Body of pancreas (tissue), 4 donors: ENCODE measurements at places on chromosomes 6 and 20.

- peak; percentile 77 for DNase-seq
Observed at GRCh38 chr20:354298-354977, 7.5 kb downstream of the NRSN2 start.

GRCh38 chr6:2492686-2493523 is 247.5 kb upstream of the GMDS start:
- DNase-seq, result no peak

- no peak for DNase-seq
Observed at GRCh38 chr20:46209930-46210671, 92.0 kb downstream of the CD40 start.

GRCh38 chr20:51423810-51424209 is 118.7 kb downstream of the NFATC2 start:
- DNase-seq, result no peak

- DNase-seq, result no peak
Observed at GRCh38 chr6:2891768-2892170, 11.3 kb downstream of the SERPINB9 start.

DNA sequence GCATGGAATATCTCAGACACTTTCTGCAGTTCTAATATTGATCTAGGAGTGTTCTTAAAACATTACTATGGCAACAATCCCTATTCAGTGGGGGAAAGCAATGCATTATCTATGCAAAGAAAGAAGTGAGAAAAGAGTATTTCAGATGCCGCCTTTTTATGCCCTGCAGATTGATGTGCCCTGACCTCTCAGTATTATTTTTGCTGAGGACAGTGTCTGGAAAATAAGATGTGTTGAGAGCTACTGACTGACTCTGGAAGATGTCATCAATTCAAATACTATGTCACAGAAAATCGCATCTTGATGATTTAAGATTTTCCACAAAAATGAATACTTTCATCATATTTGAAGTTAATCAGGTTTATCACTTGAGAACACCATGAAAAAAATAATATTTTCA is 22.9 kb upstream of the SPACA1 start:
- DNase-seq, result no peak

DNA sequence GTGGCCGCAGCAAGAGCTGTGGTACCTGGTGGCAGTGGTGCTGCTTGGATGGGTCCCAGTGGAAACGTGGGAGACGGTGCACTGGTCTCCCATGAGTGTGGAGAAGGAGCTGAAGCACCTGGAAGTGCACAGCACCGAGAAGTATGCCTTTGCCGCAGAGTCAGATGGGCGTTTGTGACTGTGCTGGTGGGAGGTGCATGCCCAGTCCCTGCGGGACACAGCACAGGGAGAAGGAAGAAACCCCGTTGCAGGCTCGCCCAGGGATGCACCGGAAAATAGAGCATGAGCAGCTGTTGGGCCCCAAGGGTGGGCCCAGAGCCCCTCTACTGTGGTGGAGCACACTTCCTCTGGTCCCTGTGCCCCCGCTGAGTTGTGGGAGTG is 19.3 kb upstream of the RGS17 start:
- no peak for DNase-seq

DNA sequence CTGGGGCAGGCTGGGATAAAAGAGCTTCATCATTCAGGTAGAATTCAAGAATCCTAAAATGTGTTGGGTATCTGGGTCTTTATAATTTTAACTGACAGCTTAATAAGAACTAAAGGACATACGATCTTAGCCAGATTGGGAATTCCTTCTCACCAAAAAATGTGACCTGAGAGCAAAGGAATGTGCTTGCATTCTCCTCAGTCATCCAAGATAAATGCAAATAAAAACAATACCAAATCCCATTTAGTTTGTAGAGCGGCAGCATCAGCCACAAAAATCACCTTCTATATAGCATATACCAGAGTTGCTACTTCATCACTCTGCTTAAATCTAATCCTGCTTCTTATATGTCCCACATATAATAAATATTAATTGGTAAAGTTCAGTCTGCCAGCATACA is 16.9 kb downstream of the USP49 start:
- no peak for DNase-seq

- DNase-seq, result no peak
Observed at GRCh38 chr6:131745476-131745875, 34.7 kb upstream of the CTAGE9 start.
